ENCODE measurements at places on chromosomes 7 and 10. TPM values are rescaled to one million over a fixed set of nuclear protein-coding genes. Genes with fewer than 3 reads are reported as not detected.

AKAP9 gene
- polyA plus RNA-seq: 36.2 TPM

SLC16A9 gene
- not detected for polyA plus RNA-seq

ST8SIA6 gene
- polyA plus RNA-seq: not detected

MMP21 gene
- polyA plus RNA-seq: not detected

METTL27 gene
- not detected for polyA plus RNA-seq

TFPI2 gene
- polyA plus RNA-seq: not detected

NME8 gene
- polyA plus RNA-seq: not detected

SOSTDC1 gene
- polyA plus RNA-seq: not detected

TPST1 gene
- polyA plus RNA-seq: 4.5 TPM

PLEKHA1 gene
- 24.0 TPM for polyA plus RNA-seq

IFIT2 gene
- 13.6 TPM for polyA plus RNA-seq

SPACDR gene
- 0.78 TPM for polyA plus RNA-seq

PIK3CG gene
- polyA plus RNA-seq: 27.7 TPM

IQUB gene
- not detected for polyA plus RNA-seq

RABGEF1 gene
- 26.8 TPM for polyA plus RNA-seq

MRLN gene
- polyA plus RNA-seq: not detected

PLEKHS1 gene
- polyA plus RNA-seq: not detected

PNLIPRP2 gene
- polyA plus RNA-seq: not detected

FFAR4 gene
- polyA plus RNA-seq: not detected

ELN gene
- polyA plus RNA-seq: not detected

KIAA1217 gene
- not detected for polyA plus RNA-seq

Data from IgD-negative memory B cell (primary cell).